ENCODE measurements at places on chromosomes 12 and 14.

DNA sequence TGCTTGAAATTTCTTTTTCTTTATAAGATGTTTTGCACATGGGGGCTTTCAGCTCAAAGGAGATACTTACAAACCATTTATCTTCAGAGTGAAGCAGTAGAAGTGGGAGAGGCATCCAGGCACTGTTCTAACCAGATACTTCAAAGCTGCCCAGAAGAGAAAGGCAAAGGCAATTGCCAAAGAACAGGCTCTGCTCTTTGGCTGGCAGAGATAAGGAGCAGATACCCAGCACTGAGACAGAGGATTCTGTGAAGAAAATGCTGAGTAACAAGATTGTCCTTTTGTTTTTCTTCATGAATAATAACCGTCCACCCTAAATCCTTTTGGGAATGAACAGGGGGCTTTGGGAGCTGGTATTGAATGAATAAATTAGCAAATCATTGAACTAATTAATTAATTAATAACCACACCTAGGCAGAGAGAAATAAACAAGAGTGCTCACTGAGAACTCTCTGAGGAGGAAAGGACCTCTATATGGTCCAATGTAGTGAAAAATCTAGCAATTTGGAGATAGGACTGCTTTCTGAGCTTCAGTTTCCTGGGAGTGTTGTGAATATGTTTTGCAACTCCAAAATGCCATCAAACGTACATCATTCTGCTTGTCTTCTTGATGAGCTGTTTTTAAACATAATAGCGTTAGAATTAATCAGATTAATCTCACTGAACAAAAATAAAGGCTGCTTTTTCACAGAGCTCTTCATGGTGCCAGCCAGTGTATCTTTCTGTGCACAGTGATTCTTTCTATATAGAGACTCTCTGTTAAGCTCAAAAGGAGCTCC is 192.8 kb upstream of the AMIGO2 start:
- no peak overlapping the region for H3K4me3 ChIP-seq
- H3K4me1 ChIP-seq, result peaks cover 11% of the 10 kb centered on the region
- no peaks in the 10 kb centered on the region for H3K27me3 ChIP-seq

DNA sequence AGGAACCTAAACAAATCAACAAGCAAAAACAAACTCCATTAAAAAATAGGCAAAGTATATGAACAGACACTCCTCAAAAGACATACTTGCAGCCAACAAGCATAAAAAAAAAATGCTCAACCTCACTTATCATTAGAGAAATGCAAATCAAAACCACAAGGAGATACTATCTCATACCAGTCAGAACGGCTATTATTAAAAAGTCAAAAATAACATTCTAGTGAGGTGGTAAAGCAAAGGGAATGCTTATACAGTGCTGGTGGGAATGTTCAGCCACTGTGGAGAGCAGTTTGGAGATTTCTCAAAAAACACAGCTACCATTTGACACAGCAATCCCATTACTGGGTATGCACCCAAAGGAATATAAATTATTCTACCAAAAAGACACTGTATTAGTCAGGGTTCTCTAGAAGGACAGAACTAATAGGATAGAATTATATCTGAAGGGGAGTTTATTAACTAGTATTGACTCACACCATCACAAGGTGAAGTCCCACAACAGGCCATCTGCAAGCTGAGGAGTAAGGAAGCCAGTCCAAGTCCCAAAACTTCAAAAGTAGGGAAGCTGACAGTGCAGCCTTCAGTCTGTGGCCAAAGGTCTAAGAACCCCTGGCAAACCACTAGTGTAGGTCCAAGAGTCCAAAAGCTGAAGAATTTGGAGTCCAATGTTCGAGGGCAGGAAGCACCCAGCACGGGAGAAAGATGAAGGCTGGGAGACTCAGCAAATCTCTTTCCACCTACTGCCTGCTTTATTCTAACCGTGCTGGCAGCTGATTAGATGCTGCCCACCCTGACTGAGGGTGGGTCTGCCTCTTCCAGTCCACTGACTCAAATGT is 101.6 kb upstream of the KRAS start:
- peak; percentile 75 for DNase-seq
- H3K36me3 ChIP-seq, result no peaks in the 10 kb centered on the region
- peaks cover 5% of the 10 kb centered on the region for H3K4me1 ChIP-seq

DNA sequence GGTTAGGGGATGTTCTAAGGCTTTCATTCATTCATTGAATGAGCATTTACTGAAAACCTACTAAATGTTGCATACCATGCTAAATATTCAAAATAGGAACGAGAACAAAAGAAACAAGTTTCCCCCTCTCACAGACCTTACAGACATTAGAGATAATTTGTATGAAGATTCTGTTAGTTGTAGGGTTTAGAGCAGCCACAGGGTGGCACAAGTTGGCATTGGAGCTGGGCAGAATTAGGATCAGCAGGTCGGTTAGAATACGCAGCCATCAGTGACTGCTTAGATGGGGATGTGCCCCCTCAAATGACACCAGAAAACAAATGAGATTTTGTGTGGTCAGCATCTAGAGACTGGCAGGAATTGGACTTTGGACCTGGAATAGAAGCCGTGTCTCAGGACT is 166.3 kb upstream of the DAAM1 start:
- DNase-seq, result no peak
- H3K27me3 ChIP-seq, result no peaks in the 10 kb centered on the region
- no peak overlapping the region for H3K4me3 ChIP-seq

DNA sequence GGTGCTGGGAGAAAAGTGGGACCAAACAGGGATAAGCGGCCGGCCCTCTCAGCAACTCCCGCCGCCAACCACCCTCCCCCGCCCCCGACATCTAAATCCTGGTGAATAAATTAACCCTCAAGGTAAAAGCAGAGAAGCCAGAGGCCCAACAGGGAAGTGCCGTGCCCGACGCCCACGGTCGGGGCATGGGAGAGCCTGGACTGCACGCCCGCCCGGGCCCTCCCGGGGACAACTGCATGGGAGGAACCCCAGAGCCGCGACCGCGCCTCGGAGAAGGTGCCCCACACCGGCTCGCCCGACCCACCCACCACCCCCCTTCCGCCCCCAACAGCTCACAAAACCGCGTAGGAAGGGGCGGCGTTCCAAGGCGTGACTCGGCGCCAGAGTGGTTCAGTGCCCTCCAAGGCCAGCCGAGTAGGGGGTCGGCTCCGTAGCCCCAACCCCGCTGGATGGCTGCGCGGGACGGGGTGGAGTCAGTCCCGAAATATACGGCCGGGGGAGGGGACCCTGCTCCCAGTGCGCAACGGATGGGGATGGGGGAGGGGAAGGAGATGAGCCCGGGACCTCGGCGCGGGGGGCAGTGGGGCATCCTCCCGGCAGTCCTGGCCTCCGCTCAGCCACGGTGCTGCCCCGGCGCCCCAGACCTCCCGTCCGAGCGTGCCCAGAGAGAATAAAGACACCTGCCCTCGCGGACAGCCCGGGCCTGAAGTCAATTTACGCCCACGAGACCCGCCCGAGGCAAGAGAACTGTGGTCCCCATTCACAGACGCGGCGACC is 732 bp downstream of the SLC25A29 start:
- H3K4me3 ChIP-seq, result peak overlapping the region; percentile 89
- H3K27me3 ChIP-seq, result no peaks in the 10 kb centered on the region

DNA sequence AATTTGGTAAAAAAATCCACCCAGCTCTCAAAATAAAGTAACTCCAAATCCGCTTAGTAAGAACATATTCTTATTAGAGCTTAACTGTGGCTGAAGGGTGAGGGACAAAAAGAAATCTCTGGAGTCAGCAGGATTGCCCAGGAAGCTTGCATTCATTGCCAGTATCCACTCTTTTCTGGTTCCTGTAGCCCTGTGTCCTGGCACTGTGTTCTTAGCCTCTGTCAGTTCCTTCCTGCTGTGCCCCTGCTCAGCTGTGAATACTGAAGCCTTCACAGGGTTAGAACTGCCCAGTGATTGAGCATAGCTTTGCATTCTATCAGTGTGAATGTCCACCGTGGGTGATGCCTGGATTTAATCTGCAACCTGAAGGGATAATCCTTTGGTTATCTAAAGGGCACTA is 266.9 kb upstream of the PELI2 start:
- DNase-seq, result no peak
- no peaks in the 10 kb centered on the region for H3K4me1 ChIP-seq
- H3K27ac ChIP-seq, result no peak overlapping the region
- no peaks in the 10 kb centered on the region for H3K27me3 ChIP-seq
- H3K36me3 ChIP-seq, result no peaks in the 10 kb centered on the region
- no peak overlapping the region for H3K4me3 ChIP-seq

DNA sequence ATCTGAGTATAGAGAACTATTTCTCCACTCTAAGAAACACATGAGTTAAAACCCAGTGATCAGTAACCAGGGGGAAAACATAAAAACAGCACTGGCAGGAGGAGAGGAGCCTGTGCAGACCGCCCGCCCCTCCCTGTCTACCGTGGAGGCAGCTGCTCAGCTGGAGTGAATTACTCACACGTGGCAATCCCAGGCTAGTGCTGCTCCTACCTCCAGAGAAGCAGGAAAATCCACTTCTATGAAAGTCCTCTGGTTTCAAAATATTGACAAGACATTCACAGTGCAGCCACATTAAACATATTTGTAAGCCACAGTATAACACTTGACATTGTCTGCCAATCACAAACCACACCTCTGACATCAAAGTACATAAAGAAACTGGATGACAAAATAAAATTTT is 16.7 kb downstream of the TMEM132D start:
- H3K27me3 ChIP-seq, result no peaks in the 10 kb centered on the region
- no peaks in the 10 kb centered on the region for H3K4me1 ChIP-seq
- no peaks in the 10 kb centered on the region for H3K36me3 ChIP-seq
- no peak overlapping the region for H3K27ac ChIP-seq

DNA sequence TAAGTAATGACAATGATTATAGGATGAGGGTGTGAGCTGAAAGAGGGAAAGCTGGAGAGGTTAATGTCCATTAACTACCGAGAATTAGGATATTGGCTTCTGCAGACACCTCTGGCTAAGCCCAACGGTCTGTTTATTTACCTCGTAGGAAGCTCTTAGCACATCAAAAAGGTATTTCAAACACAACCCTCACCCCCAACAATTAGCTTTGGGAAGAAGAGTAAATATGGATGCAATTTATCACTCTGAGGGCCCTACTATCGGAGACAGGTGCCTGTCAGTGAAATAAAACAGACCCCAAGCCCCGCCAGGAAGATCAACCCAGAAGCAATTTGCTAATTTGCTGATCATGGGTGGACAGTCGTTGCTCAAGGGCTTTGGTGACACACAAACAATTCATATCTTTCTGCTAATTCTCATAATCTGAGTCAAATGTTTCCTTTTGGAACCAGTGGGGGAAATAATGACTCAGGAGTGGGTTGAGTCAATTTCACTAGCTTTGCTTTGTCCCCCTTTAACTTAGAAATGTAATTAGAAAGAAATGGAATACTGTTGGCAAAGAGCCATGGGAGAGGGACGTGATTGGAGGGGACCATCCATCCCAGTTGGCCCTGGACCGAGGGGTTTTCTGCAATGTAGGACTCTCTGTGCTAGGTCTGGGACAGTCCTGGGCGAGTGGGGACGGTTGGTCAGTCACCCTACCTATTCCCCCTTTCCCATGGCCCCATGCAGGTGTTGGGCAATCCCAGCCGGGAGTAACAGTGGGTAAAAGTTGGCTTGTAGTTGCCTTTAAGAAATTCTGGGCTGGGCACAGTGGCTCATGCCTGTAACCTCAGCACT is 99.1 kb upstream of the MED13L start:
- DNase-seq, result no peak
- no peaks in the 10 kb centered on the region for H3K27me3 ChIP-seq
- H3K36me3 ChIP-seq, result no peaks in the 10 kb centered on the region
- no peak overlapping the region for H3K27ac ChIP-seq

DNA sequence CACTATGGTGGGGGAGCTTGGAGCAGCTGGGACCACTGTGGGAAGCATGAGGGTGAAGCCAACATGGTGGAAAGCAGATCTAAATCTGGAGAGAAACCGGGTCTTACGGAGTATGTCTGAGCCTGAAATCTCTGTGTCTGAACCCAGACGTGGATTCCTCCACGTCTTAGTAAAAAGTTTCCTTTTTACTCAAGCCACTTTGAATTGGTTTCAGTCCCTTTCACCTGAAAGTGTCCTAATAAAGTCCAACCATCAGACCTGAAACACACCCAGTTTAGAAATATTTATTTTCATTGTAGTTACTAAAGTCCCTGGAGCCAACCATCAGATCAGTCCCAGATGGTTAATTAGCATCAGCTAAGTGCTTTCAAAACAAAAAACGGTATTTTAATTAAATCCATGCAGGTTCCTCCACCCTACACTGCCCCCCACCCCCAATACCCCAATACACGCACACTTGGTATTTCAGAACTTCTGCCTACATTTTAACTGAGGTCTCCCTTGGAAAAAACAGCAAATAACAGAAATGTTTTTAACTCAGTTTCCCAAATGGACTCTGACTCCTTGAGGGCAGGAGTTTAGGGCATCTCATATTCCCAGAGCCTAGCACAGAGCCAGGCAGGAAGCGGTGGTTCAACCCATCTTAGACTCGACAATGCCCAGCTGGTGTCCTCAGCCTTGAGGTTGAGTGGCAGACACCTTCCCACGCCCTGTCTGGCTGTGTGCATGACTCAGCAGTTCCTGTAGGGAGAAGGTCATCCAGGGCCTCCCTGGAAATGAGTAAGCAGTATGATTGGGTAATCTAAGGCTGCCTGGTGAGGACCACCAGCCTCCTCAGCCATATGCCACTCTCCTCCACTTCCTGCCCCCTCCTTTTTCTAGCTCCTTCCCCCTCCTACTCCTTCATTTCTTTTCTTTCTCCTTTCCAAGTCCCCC is 175.8 kb downstream of the TTC8 start:
- no peaks in the 10 kb centered on the region for H3K36me3 ChIP-seq
- no peak overlapping the region for H3K27ac ChIP-seq
- H3K4me1 ChIP-seq, result peaks cover 5% of the 10 kb centered on the region
- no peaks in the 10 kb centered on the region for H3K27me3 ChIP-seq

- H3K36me3 ChIP-seq, result no peaks in the 10 kb centered on the region
- no peak overlapping the region for H3K27ac ChIP-seq
- DNase-seq, result no peak
- H3K4me1 ChIP-seq, result no peaks in the 10 kb centered on the region
- no peaks in the 10 kb centered on the region for H3K27me3 ChIP-seq
Measured at GRCh38 chr14:76322594-76323220, 53.2 kb upstream of the ESRRB start.

GRCh38 chr12:127008755-127009403 is 1258.1 kb upstream of the TMEM132C start:
- no peaks in the 10 kb centered on the region for H3K36me3 ChIP-seq
- H3K4me3 ChIP-seq, result no peak overlapping the region
- H3K4me1 ChIP-seq, result no peaks in the 10 kb centered on the region
- DNase-seq, result no peak
- no peaks in the 10 kb centered on the region for H3K27me3 ChIP-seq
- no peak overlapping the region for H3K27ac ChIP-seq

GRCh38 chr12:53939141-53940108 is 794 bp downstream of the HOXC13 start:
- H3K4me3 ChIP-seq, result peak overlapping the region; percentile 85
- H3K27me3 ChIP-seq, result peaks cover 52% of the 10 kb centered on the region
- H3K36me3 ChIP-seq, result no peaks in the 10 kb centered on the region
- H3K27ac ChIP-seq, result peak overlapping the region; percentile 84
- H3K4me1 ChIP-seq, result peaks cover 8% of the 10 kb centered on the region
- peak; percentile 77 for DNase-seq

- H3K27me3 ChIP-seq, result no peaks in the 10 kb centered on the region
- H3K27ac ChIP-seq, result no peak overlapping the region
- DNase-seq, result no peak
- peaks cover 8% of the 10 kb centered on the region for H3K4me1 ChIP-seq
- no peak overlapping the region for H3K4me3 ChIP-seq
- H3K36me3 ChIP-seq, result peaks cover 2% of the 10 kb centered on the region
Measured at GRCh38 chr12:56529656-56530055, 8.0 kb downstream of the RBMS2 start.

- no peaks in the 10 kb centered on the region for H3K27me3 ChIP-seq
- no peak overlapping the region for H3K4me3 ChIP-seq
- no peaks in the 10 kb centered on the region for H3K36me3 ChIP-seq
- H3K27ac ChIP-seq, result no peak overlapping the region
Measured at GRCh38 chr14:94127330-94127729, 2.1 kb downstream of the IFI27L2 start.
